ENCODE measurements at places on chromosomes 13 and 19.

DNA sequence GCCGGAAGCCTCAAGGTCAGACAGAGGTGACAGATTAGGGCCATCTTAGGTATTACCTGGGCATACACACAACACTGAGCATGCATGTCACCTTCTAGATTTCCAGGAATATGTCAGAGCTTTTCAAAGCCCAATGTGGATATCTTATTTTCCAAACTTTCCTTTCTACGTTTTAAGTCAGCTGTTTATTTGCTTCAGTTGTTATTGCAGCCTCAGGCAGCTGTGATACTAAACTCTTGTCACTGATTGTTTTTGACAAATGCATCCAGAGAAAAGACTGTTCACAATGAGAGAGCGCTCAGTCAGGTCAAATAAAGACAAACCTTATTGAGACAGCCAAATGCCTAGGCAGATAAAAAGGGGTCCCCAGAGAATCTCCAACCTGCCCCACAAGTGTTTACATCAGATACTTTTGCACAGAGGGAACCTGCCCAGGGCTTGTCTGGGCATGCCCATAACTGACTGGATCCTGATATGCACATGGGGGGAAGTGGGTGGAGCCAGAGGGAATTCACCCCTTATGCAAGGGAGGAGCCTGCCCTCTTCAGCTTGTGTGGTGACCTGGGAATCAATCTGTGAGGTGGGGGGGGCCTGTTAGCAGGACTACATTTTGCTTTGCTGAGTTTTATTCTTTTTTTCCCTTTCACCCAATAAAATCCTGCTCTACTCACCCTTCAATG, 28.5 kb downstream of the MED4 start:
- DNase-seq, result no peak

DNA sequence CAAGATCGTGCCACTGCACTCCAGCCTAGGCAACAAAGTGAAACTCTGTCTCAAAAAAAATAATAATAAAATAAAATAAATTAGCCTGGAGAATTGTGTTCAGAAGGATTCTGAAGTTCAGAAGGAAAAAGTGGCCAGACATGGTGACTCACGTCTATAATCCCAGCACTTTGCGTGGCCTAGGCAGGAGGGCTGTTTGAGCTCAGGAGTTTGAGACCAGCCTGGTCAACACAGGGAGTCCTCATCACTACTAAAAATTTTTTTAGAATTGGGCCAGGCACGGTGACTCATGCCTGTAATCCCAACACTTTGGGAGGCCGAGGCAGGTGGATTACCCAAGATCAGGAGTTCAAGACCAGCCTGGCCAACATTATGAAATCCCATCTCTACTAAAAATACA, 6.0 kb downstream of the RDH8 start:
- DNase-seq, result no peak

DNA sequence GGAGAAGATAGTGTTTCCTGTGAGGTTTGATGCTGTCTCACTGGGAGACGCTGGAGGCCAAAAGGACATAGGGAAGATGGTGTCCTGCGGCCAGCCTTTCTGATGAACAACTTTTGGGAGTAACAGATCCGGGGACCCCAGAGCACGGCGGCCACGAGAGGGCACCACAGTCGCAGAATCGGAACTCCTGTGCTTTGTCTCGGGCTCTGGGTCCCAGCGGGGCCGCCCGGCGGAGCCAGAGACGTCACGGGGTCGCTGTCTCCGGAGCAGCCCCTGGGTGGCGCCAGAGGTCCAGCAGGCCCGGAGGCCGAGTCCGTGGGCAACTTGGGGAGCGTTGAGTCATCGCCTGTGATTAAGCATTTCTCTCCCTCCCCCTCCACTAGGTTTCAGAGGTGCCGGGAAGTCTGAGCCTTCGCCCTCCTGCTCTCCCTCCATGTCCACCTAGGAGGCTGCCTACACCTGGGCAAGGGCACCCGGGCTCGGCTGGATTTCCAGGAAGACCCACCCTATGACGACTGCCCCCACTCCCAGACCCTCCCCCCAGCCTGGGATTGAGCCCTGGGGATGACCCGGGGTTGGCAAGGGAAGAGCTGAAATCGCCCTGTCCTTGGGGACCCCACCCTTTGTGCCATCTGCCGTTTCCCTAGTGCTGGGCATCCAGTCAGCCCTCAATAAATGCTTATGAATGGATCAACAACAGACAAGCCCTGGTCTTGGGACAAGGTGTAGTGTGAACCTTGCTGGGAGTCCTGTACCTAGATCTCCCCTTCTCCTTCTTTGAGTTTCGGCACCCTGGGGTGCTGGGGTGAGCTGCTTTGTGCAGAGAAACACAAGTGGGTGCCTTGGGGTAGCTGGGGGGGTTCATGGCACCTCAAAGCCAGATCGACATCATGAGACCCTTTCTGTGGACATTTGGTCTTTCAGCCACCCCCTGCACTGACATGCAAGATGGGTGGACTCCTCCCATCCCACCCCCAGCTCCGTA, 3.4 kb downstream of the NANOS3 start:
- peak; percentile 96 for DNase-seq

GRCh38 chr19:16541526-16542044, 652 bp downstream of the CHERP start:
- no peak for DNase-seq

GRCh38 chr19:6233056-6233826, 46.5 kb downstream of the MLLT1 start:
- no peak for DNase-seq

DNA sequence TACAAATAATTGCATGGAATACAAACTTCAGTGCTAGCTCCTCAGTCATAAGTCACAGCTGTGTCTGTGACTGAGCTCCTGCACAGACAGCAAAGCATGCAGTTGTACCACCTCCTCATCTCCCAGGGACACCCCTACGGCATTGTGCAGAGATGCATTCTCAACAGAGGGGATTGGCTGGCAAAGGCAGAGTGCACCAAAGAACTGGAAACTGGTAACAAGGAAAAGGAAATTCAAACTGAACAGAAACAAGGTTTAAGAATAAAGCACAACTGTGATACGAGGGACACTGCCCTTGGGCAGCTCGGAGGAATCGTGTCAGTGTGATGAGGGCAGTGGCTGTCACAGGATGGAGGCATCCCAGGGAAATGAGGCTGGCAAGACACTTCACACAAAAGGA, 126.1 kb upstream of the SOX1 start:
- no peak for DNase-seq

DNA sequence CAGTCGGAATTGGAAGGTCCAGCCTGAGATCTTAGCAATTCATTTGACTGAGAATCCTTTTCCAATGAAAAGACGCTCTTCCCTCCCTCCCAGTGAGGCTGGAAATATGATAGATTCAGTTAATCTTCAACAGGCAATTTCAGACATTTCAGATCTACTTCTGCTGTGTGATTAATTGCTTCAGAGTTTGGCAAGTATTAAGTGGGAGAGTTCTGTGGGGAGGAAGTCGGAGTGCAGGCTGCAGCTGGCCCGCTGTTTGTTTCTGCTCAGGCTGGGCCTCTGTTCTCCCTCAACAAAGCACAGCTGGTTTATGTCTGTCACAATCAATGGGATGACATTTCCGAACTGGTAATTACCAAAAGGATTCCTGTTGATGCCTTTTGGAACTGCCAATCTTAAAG, 178.2 kb downstream of the NDFIP2 start:
- DNase-seq, result no peak

GRCh38 chr19:5534787-5535586, 32.8 kb downstream of the TINCR start:
- no peak for DNase-seq

DNA sequence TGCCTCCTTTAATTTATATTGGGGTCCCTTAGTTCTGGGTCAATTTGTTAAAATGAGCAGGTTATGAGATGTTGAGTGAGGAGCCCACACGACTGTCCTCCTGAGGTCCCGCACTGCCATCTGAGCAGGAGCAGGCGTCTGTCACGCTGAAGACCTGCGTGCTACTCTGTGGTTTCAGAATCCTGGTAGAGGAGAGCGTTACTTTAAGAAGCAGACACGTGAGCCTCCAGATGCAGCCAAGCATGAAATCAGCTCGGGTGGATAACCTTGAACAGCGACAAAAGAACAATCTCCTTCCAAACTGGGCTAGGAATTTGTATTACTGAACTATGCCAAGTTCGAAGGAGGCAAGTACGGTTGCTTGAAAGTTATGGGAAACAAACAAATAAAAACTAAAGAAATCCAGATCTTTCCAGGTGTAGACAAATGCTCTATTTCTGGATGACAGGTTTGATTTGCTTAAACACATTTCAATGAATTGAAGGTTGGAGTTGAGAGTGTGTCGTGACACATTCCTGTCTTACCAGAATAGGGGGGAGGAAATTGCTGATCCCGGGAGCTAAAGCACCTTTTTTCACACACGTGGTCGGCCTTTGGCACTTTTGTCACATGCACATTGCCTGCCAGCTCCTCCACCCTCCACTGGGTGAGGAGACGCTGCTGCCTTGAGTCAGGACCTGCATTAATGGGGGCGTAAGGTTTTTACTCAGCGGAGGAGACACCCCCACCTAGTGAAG, 945.5 kb upstream of the SLC10A2 start:
- DNase-seq, result no peak

DNA sequence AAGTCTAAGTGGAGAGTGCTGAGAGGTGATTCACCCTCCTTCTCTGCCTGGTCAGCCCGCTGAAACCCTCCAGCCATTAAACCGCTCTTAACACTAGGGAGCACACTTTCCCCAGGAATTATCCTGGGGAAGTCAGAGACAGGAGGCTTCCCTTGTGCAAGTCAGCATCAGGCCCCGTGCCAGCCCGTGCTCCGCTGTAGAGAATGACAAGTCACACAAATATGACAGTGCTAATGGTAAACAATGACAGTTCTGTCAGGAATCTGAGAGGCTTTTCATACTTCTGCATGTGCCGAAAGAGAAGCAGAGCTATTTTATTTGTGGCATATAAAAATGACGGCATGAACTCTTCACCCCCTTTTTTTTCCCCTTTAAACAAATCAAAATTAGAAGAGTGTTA, 816.9 kb upstream of the SLC10A2 start:
- peak; percentile 63 for DNase-seq

DNA sequence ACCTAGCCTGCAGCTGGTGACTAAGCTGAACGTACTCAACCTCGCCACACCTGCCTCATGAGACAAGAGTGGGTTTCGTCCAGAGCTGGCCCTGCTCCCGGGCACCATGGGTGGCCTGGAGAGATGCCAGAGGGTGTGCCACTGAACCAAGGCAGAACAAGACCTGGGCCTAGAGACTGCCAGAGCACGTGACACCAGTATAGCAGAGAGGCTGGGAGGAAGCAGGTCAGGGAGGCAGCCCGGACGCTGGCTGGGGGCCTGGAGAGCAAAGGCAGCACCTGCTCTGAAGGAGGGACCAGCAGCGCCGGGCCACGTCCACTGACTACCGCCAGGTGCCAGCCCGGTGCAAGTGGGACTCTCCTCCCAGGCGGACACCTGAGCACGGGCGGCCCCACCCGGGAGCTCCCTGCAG, 7.3 kb upstream of the C13orf46 start:
- DNase-seq, result no peak

Measured in large intestine (tissue), 12 donors.